ENCODE measurements at places on chromosomes 6 and 20. TPM values are rescaled to one million over a fixed set of nuclear protein-coding genes. Genes with fewer than 3 reads are reported as not detected.

DNA sequence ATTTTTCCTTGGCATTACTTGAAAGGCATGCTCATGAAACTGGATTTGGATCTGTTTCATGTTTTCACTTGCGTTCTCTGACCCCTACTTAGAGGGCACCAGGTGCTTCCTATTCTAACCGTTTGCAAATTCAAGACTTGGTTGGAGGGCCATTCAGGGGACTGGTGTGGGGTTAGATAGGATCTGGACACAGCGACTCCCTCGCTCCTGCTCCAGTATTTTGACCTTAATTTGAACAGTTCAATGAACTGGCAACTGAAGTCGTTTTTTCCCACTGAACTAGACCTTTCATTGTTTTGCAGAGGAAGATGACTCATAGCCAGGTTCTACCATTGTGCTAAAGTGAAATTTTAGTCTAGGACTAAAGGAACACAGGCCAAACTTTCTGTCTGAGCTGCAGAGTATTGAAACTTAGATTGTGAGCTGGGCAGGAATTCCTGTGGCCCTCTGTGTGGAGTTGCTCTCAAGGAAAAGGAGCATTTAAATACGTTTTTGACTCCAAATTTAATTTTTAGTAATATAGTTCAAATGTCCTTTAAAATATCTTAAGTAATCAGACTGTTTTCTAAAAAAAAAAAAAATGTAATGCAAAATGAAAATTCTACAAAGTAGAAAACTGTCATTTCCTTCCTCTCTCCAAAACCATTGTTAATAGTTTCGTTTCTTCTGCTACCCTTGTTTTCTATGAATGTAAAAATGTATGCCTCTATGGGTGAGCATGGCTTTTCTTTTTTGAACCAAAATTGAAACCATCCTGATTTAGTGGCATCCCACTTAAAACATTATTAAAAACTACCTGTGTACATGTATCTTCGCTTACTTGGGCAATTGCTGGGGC lies 64.8 kb downstream of the UTRN start:
- H3K36me3 ChIP-seq = no peaks in the 10 kb centered on the region
- no peak overlapping the region for H3K4me3 ChIP-seq
- no peaks in the 10 kb centered on the region for H3K27me3 ChIP-seq
- H3K4me1 ChIP-seq = peaks cover 54% of the 10 kb centered on the region
- peak overlapping the region; percentile 79 for H3K27ac ChIP-seq

DNA sequence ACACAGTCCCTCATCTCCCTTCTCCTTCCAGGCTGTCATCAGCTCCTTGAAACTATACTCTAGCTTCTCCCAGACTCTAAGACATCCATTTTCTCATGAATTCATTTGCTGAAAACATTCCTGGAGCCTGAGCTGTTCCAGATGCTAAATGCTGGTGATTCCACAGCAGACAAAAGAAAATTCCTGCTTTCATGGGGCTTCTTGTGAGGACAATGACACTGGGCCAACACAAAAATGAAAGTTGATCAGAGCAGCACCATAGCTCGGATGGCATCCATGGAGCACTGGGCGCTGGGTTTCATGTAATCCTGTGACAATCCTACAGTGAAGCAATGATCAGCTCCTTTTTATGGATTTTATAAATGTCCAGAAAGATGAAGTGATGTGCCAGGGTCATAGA lies 47.4 kb upstream of the STX16 start:
- H3K27me3 ChIP-seq = no peaks in the 10 kb centered on the region
- H3K27ac ChIP-seq = peak overlapping the region; percentile 50
- no peak for DNase-seq
- peaks cover 14% of the 10 kb centered on the region for H3K4me1 ChIP-seq
- no peak overlapping the region for H3K4me3 ChIP-seq

- H3K27me3 ChIP-seq = no peaks in the 10 kb centered on the region
- H3K27ac ChIP-seq = peak overlapping the region; percentile 76
- H3K36me3 ChIP-seq = peaks cover 1% of the 10 kb centered on the region
- peak overlapping the region; percentile 26 for H3K4me3 ChIP-seq
These were observed 434.5 kb downstream of the HDGFL1 start for GRCh38 chr6:23003671-23004467.

DNA sequence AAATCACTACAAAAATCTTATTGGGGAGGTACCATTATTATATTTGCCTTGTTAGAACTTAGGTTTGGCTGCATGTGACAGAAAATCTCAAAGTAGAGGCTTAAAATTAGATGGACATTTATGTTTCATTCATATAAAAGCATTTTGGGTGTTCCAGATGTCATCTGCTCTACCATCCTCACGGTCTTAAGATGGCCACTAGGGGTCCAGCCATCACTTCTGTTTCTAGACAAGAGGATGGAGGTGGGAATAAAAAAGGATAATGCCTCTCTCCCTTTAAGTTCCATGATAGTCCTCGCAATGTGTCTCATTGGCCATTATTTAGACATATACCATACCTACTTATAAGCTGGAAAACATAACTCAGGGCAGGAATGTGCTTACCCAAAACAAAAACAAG lies 929.5 kb downstream of the KIF16B start:
- DNase-seq = no peak
- no peak overlapping the region for H3K4me3 ChIP-seq
- H3K27me3 ChIP-seq = no peaks in the 10 kb centered on the region

DNA sequence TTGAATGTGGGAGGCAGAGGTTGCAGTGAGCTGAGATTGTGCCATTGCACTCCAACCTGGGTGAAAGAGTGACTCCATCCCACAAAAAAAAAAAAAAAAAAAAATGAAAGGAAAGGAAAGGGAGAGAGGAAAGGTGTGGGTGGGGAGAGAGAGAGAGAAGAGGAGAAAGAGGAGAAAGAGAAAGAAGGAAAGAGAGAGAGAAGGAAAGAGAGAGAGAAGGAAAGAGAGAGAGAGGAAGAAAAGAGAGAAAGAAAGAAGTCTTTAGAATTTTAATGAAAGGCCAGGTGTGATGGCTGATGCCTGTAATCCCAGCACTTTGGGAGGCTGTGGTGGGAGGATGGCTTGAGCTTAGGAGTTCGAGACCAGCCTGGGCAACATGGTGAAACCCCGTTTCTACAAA lies 7.7 kb upstream of the BCAS4 start:
- H3K27me3 ChIP-seq = no peaks in the 10 kb centered on the region
- H3K4me3 ChIP-seq = no peak overlapping the region
- peaks cover 14% of the 10 kb centered on the region for H3K4me1 ChIP-seq
- H3K36me3 ChIP-seq = no peaks in the 10 kb centered on the region
- no peak overlapping the region for H3K27ac ChIP-seq

- H3K36me3 ChIP-seq = no peaks in the 10 kb centered on the region
- no peak overlapping the region for H3K4me3 ChIP-seq
- no peaks in the 10 kb centered on the region for H3K27me3 ChIP-seq
- H3K27ac ChIP-seq = no peak overlapping the region
These were observed 395.3 kb downstream of the GJA1 start for GRCh38 chr6:121830736-121831135.

DNA sequence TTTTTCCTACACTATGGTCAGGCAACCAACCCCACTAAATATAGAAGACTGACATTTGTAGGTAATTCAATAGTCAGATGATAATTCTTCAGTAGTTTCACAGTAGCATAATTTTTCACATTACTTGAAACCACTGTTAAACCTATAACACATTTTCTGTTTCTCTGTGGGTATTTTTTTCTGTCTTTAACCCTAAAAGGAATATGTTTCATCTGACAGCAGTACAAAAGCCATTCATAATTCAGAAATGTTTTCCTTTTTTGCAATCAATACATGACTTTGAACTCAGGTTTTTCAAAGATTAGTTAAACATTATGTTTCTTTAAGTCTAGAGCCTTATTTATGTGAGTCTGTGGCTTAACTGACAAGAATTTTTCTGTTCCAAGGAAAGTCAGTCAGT lies 128.6 kb upstream of the RUNX2 start:
- H3K27ac ChIP-seq = no peak overlapping the region
- no peaks in the 10 kb centered on the region for H3K27me3 ChIP-seq
- peaks cover 4% of the 10 kb centered on the region for H3K4me1 ChIP-seq
- H3K36me3 ChIP-seq = no peaks in the 10 kb centered on the region
- no peak overlapping the region for H3K4me3 ChIP-seq

GRCh38 chr6:89471287-89471867 lies 38.4 kb downstream of the ANKRD6 start:
- H3K27ac ChIP-seq = no peak overlapping the region
- DNase-seq = no peak
- H3K27me3 ChIP-seq = no peaks in the 10 kb centered on the region

DNA sequence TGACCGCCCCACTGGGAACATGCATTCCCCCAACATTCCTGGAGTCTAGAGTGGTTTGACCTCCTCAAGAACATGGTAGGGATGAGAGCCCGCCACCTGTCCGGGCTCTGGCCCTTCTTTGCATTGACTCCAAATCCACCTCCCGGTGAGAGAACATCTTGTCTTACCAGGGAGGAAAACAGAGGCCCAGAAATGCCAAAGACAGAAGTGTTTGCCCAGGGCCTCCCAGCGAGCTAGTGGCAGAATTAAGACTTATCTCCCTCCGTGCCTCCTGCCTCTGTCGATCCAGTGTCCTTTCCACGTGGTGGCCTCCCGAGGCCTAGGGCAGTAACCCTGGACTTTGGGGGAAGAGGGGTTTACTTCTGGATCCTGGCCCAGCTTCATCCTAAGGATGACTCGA lies 134.8 kb downstream of the JPH2 start:
- H3K27ac ChIP-seq = no peak overlapping the region
- H3K36me3 ChIP-seq = no peaks in the 10 kb centered on the region
- peak; percentile 33 for DNase-seq
- no peak overlapping the region for H3K4me3 ChIP-seq

Gene RBL1
- 5.0 TPM for total RNA-seq

All from chondrocyte (in vitro differentiated cells).